Heart left ventricle (tissue), 16 donors: ENCODE measurements at places on chromosomes 1 and 21.

DNA sequence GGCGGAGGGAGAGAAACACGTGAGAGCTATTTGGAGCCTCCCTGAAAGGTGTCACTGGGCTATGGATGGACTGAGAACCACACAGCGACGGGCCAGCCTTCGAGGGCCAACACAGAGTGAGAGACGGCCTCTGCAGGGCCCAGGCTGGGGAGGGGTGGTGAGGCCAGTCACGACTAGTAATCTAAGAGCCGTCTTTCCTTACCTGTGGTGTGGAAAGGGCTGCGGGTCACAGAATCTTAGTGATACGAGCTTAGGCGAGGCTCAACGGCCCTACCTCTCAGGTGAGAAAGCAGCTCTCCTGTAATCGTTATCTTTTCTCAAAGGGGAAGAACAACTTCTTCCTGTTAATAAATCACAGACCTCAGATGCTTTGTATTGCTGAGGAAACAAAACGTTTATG lies 33.4 kb upstream of the COX20 start:
- DNase-seq = no peak

GRCh38 chr1:32701421-32701911 lies 1.1 kb downstream of the SYNC start:
- peak; percentile 13 for DNase-seq

- DNase-seq = no peak
These were observed 683 bp downstream of the PPOX start for GRCh38 chr1:161166669-161167548.

DNA sequence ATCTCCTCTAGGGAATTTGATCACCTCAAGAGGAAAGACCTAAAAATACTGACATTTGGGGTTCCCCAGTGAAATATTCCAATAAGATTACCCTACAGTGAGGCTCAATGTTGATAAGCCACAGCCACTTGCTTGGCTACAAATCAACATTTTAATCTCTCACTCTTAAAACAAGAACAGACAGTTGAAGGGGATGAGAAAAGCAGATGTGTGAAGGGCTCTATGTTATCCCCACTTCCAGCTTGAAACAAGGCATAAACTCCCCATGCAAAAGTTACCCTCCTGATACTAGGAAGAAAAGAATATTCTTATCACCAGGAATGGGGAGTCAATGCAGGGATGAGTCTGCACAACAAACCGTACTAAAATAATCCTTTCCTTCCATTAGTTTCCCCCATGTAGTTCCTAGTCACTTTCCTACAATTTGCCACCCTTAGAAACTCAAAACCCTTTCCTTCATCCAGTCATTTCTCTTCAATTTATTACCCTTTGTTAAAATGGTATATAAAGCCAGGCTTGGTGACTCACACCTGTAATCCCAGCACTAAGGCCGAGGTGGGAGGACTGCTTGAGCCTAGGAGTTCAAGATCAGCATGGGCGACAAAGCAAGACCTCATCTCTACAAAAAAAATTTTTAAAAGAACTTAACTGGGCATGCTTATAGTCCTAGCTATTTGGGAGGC lies 29.5 kb downstream of the LPGAT1 start:
- no peak for DNase-seq

- DNase-seq = no peak
These were observed 5.6 kb downstream of the USP25 start for GRCh38 chr21:15735409-15735808.

GRCh38 chr1:98322086-98322485 lies 339.4 kb upstream of the SNX7 start:
- DNase-seq = no peak

GRCh38 chr21:14716761-14717396 lies 170.8 kb upstream of the SAMSN1 start:
- no peak for DNase-seq

DNA sequence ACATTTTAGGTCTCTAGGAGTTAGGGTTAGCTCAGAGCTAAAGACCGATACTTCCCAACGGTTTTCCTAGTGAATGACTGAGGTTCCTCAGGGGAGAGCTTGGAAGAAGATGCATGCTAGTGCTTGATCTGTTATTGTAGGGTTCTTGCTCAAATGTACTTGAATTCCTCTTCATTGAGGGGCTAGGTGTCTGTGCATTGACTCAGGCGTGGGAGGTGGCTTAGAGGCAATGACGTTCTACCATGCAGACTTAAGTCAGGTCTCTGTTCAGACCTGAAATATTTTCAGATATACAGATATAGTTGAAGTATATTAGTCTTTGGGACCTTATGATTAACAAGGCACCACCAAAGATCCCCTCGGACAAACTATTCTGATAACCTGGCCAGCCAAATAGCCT lies 23.5 kb downstream of the S100A10 start:
- DNase-seq = no peak

DNA sequence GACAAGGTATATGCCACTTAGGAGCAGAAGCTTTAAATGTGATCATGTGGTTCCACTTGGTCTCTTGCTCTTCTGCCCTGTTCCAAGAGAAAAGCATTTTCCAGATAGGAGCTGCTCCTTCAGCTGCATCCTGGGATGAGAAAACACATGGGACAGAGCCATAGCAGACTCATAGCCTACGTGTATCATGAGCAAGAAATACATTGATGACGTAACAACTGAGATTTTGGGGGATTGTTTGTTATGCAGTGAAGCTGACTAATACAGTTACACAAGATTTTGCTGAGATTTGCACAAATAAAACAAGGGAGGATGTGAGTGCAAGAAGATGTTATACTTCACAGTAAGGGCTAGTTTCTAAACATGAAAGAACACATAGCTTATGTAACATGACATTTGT lies 36.0 kb upstream of the IRF2BP2 start:
- DNase-seq = no peak

- no peak for DNase-seq
These were observed 14.3 kb downstream of the RUSC1 start for GRCh38 chr1:155334962-155335361.

GRCh38 chr1:40895601-40896000 lies 33.4 kb upstream of the CITED4 start:
- no peak for DNase-seq

GRCh38 chr1:153251988-153252387 lies 7.5 kb upstream of the LORICRIN start:
- no peak for DNase-seq

DNA sequence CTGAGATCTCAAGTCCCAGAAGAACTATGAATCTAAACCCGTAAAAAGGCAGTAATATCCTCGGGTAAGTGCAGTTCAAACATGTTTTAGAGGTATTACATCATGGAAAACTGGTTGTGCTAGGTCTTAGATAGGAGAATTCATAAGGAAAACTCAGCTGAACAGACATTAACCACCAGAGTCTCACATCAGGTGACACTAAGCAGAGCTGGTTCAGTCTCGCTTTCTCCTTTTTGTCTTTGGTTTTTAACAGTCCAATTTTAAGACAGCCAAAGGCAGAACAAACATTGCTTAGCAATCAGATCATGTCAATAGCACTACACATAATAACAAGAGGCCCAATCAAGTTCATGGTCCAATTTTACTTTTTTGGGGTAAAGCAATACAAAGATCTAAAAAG lies 63.1 kb upstream of the MUTYH start:
- no peak for DNase-seq

- DNase-seq = no peak
These were observed 149.7 kb downstream of the LYPLAL1 start for GRCh38 chr1:219323426-219323825.

GRCh38 chr1:230084408-230085177 lies 17.6 kb downstream of the GALNT2 start:
- no peak for DNase-seq

DNA sequence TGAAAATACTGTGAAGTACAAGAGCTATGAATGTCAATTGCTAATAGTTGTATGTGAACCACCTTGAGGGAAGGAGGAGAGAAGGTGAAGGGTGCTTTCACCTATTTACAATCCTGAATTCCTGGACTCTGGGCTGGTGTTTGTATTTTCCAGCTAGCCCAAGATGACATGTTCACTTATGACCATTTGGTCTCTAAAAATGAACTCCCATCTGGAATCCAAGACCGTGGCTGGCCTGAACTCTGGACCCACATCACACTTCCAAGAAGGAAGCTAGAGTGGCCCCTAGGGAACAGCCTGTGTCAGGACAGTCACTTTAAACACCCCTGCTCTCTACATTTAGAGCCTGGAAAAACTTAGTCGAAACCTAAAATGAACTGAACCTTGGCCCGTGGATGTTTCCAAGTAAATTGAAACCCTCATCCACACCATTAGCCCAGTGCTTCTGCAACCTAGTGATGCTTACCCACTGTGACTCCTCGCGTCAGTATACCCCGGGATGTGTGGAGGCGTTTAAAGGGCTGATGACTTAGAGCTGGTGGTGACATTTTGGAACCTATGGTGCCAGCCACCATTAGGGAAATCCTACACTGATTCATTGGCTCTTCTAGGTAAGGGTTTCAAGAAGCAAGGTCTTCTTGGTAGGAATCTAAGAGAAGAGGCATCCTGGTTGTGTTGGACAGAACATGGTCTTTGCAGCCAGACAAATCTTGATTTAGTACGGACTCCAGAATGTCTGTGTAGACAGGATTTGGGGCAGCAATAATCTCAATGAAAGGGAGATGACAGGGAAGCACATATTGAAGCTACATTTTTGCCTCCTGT lies 171.5 kb upstream of the IRF2BP2 start:
- DNase-seq = no peak

DNA sequence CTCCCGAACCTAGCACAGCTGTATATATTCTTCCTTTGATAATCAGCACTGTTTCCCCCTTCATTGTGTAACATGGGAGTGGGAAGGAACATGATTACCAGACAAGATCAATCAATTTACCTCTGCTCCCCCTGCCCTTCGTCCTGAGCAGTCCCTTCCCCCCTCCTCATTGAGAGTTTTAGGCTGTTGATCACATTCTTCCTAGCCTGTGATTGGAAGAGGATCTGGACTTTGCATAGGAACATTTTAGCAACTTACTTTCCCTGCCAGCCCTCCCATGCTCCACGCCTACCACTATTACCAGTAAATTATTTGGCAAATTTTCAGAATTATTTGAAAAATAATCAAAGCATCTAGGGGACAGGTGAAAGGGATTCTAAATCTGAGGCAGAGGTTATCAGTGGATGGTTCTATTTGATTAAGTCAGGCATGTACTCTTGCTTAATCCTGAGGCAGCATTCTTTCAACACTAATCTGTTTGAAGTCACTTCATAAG lies 62.7 kb upstream of the ABCD3 start:
- DNase-seq = no peak

- DNase-seq = peak; percentile 52
These were observed 14.2 kb downstream of the RIMS3 start for GRCh38 chr1:40651138-40651857.

DNA sequence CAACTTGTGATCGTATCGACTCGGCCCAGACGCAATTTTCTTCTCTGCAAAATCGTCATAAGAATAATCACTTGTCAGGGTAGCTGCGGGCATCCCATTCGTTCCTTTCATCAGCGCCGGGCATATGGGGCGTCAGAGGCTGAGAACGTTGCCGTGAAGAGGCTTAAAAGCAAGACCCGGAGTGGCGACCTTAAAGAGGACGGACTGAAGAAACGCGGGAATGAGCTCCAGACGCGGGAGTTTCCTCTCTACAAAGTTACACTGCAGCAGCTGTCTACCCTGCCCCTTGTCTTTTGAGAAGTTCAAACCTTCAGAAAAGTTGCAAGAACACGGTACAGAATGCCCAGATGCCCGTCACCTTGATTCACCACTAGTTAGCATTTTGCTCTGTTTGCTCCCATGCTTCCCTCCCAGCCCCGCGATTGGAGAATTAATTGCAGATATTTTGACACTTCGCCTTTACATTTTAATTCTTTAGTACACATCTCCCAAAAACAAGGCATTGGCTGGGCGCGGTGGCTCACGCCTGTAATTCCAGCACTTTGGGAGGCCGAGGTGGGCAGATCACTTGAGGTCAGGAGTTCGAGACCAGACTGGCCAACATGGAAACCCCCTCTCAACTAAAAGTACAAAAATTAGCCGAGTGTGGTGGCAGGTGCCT lies 967 bp downstream of the CENPS start:
- no peak for DNase-seq

GRCh38 chr1:8411803-8412182 lies 93.9 kb downstream of the SLC45A1 start:
- no peak for DNase-seq
